Peyer's patch (tissue), 4 donors: ENCODE measurements at places on chromosomes 11 and 22. TPM values are rescaled to one million over a fixed set of nuclear protein-coding genes. Genes with fewer than 3 reads are reported as not detected.

DNA sequence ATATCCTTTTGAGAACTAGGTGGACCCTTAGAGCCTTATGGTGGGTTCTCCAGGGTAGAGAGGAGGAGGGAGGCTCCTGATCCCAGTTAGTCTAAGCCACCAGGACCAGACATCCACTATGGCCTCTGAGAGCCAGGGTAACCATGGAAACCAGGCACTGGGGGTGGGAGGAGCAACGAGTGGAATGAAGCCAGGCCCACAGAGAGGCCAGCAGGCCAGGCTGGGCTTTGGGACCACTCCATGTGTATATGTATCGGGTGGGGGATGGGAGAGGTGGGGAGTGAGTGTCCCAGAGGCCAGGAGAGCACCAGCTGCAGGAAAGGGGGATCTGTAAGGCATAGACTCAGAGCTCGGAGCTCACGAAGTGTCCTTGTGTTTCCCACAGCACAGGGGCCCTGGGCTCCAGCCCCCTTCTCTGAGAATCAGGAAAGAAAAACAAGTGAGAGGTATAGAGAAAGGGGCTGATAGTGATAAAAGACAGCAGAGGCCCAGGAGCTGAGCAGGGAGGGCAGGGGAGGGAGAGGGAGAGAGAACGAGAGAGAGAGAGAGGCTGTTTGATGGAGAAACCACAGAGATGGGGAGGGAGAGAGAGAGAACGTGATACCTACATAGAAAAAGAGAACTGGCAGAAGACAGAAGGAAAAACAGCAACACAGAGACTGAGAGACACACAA, 15.5 kb upstream of the TSPAN18 start:
- H3K27ac ChIP-seq = no peak overlapping the region
- H3K4me3 ChIP-seq = no peak overlapping the region
- no peak for DNase-seq
- no peaks in the 10 kb centered on the region for H3K27me3 ChIP-seq
- no peaks in the 10 kb centered on the region for H3K36me3 ChIP-seq

DNA sequence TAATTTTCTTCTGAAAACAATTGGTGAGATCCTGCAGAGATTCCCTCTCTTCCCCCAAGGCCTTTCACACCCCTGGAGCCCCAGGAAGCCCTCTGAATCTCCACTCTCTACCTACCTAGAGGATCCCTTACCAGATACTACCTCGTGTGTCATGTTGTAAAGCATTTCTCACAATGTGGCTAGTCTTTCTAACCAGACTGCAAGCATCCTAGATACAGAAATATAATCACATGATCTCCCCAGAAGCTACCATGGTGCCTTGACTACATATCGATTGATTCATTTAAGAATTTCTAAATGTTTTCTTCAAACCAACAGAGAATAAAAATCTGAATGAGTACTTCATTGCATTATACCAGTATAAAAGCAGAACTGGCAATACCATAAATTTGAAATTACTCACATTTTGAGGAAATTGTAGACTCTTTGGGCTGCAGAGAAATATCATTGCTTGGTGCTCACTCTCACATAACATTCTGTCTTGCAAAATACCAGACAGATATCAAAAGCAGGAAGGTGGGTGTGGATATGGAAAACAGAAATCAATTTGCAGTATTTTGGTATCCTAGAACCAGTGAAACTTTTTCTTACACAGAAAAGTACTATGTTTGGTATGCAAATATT, 113.5 kb downstream of the MAML2 start:
- H3K36me3 ChIP-seq = no peaks in the 10 kb centered on the region
- DNase-seq = no peak

DNA sequence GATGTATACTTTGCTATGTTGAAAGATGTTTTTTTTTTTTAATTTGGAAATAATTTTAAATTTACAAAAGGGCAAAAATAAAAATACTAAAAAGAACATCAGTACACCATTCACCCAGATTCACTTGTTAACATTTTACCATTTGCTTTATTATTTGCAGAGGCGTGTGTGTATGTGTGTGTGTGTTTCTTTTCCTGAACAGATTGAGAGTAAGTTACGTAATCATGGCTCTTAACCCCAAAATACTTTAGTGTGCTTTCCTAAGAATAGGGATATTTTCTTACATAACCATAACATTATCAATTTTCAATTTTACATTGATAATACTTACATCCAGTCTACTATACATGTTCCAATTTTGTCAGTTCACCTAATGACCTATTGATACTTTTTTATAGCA, 91.5 kb upstream of the HORMAD2 start:
- no peaks in the 10 kb centered on the region for H3K4me1 ChIP-seq
- H3K4me3 ChIP-seq = no peak overlapping the region
- DNase-seq = no peak
- no peaks in the 10 kb centered on the region for H3K36me3 ChIP-seq
- no peak overlapping the region for H3K27ac ChIP-seq

The GAS2 gene
- total RNA-seq = 10.0 TPM

The OR8A1 gene
- not detected for total RNA-seq
